Thymus (tissue), 14 donors: ENCODE measurements at places on chromosomes 5 and 9. TPM values are rescaled to one million over a fixed set of nuclear protein-coding genes. Genes with fewer than 3 reads are reported as not detected.

DNA sequence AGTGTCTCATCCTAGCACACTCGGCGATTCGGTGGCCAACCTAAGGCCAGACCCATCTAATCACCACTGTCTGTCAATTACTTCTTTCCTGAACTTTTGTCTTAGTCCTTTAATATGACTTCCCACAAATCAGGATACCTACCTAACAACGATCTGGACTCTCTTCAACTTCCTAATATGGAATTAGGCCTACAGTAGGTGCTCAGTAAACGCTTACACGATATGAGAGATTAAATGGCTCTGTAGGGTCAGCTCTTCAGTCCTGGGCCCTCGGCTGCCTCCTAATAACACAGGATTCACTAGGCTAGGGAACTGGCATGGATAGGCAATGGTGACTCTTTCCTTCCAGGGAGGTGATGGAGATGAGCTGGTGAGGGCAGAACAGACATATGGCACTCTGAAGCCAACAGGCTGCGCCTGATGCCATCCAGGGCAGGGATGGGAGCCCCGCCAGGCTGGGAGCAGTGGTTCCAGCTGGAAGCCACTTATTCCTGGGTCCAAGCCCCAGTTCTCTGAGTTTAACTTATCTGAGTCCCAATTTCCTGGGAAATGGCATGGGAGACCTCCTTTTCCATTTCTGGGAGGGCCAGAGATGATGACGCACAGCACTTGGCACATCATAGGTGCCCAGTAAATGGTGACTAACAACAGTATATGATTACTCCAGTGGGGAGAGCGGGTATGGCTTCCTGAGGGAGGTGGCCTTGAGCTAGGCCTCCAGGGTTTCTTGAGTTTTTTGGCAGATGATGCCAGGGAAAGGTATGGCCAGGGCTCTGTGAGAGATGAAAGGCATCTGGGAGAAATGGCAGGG lies 7.3 kb downstream of the PDGFRB start:
- no peaks in the 10 kb centered on the region for H3K36me3 ChIP-seq
- H3K4me3 ChIP-seq, result no peak overlapping the region
- no peak for DNase-seq
- peaks cover 27% of the 10 kb centered on the region for H3K4me1 ChIP-seq
- no peaks in the 10 kb centered on the region for H3K27me3 ChIP-seq
- no peak overlapping the region for H3K27ac ChIP-seq

GRCh38 chr5:16856531-16856930 lies 79.6 kb downstream of the MYO10 start:
- H3K36me3 ChIP-seq, result no peaks in the 10 kb centered on the region
- no peaks in the 10 kb centered on the region for H3K27me3 ChIP-seq

DNA sequence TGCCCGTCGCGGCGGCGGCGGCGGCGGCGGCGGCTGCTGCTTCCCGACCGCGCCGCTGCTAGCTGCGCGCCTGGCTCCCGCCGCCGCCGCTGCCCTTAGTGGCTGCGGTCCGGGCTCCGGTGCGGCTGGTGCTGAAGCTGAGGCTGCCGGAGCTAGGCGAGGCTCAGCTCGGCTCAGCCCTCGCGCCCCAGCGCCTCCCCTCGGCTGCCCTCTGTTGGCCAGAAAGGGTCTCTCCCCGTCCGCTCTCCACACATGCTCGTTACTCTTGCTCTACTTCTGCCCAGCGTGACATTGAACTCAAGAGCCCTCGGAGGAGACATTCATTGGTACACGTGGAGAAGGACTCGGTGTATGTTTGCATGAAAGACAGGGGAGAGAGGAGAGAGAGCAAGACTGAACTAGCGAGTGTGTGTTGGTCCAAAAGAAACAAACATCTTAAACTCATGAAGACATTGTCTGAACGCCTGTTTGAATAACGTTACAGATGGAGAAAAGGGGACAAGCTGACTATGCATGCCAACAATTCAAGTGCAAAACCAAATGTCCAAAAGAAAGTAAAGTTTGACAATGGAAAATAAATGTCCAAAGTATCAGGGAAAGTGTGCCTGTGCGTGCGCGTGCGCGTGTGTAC lies at the start of gene HCN1:
Gene HCN1 (minus strand): TSS at position 175 of the 631 bp plus-strand sequence.
- H3K4me1 ChIP-seq, result no peaks in the 10 kb centered on the region
- H3K36me3 ChIP-seq, result no peaks in the 10 kb centered on the region
- H3K4me3 ChIP-seq, result no peak within 1 kb of the TSS

Gene HBEGF
- total RNA-seq, result 1.7 TPM

Gene IFNA13
- total RNA-seq, result not detected

- H3K4me3 ChIP-seq, result no peak overlapping the region
- no peak for DNase-seq
- no peaks in the 10 kb centered on the region for H3K4me1 ChIP-seq
- H3K27me3 ChIP-seq, result no peaks in the 10 kb centered on the region
These were observed 73.6 kb upstream of the SUSD1 start for GRCh38 chr9:112248722-112249121.

GRCh38 chr5:32791536-32792243 lies 80.6 kb downstream of the NPR3 start:
- H3K27ac ChIP-seq, result no peak overlapping the region
- no peaks in the 10 kb centered on the region for H3K4me1 ChIP-seq
- H3K27me3 ChIP-seq, result no peaks in the 10 kb centered on the region
- no peaks in the 10 kb centered on the region for H3K36me3 ChIP-seq
